ENCODE measurements at places on chromosomes 16 and 17. TPM values are rescaled to one million over a fixed set of nuclear protein-coding genes. Genes with fewer than 3 reads are reported as not detected.

The SPNS3 gene
- total RNA-seq: 52.3 TPM

The ZNF286A gene
- 35.4 TPM for total RNA-seq

The P2RX5 gene
- total RNA-seq: 173 TPM

The KCTD5 gene
- total RNA-seq: 25.2 TPM

The SP2 gene
- 24.1 TPM for total RNA-seq

The KRTAP2-1 gene
- total RNA-seq: not detected

The ABCC12 gene
- total RNA-seq: not detected

DNA sequence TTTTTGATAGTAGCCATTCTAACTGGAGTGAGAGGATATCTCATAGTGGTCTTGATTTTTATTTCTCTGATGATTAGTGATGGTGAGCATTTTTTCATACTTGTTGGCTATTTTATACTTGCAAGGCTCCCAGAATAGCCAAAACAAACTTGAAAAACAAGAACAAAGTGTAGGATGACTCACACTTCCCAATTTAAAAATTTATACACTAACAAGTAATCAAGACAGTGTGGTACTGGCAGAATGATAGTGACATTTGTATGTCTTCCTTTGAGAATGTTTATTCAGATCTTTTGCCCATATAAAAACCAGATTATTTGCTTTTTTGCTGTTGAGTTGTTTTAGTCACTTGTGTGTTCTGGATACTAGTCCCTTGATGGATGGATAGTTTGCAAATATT lies 17.8 kb downstream of the SPECC1 start:
- DNase-seq: no peak

DNA sequence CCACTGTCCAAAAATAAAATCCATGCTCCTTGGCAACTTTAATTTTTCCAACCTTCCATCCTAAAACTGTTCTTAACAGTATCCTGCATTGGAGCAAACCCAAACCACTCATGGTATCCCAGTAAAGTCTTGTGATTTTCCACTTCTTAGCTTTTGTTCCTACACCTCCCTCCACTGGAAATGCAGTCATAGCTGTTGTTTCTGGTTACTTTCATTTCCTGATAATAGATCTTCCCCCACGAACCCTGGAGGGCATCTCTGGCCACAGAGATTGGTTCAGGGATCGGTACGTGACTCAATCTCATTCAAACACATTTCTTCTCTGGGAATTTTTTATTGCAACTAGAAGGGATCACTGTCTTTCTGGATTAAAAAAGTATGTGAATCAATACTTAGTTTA lies 276.0 kb downstream of the GRIN2A start:
- DNase-seq: no peak

GRCh38 chr16:49189286-49189685 lies 92.4 kb downstream of the CBLN1 start:
- DNase-seq: no peak

DNA sequence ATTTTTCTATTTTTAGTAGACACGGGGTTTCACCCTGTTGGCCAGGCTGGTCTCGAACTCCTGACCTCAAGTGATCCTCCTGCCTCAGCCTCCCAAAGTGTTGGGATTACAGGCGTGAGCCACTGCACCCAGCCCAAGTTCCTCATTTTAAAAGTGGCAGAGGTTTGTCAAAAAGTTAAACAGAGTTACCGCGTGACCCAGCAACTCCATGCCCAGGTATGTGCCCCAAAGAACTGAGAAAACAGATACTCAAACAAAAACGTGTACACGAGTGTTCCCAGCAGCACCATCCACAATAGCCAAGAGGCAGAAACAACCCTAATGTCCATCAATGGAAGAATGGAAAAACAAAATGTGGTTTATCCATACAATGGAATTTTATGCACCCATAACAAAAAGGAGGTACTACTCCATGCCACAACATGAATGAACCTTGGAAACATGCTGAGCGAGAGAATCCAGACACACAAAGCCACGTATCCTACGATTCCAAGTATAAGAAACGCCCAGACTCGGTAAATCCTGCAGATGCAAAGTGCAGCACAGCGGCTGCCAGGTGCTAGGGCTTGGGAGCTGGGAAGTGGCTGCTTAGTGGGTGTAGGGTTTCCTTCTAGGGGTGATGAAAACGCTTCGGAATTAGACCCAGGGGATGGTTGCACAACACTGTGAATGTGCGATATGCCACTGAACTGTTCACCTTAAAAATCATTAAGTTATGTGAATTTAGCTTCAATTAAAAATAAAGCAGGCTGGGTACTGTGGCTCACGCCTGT lies 24.8 kb downstream of the ADCY9 start:
- DNase-seq: no peak

DNA sequence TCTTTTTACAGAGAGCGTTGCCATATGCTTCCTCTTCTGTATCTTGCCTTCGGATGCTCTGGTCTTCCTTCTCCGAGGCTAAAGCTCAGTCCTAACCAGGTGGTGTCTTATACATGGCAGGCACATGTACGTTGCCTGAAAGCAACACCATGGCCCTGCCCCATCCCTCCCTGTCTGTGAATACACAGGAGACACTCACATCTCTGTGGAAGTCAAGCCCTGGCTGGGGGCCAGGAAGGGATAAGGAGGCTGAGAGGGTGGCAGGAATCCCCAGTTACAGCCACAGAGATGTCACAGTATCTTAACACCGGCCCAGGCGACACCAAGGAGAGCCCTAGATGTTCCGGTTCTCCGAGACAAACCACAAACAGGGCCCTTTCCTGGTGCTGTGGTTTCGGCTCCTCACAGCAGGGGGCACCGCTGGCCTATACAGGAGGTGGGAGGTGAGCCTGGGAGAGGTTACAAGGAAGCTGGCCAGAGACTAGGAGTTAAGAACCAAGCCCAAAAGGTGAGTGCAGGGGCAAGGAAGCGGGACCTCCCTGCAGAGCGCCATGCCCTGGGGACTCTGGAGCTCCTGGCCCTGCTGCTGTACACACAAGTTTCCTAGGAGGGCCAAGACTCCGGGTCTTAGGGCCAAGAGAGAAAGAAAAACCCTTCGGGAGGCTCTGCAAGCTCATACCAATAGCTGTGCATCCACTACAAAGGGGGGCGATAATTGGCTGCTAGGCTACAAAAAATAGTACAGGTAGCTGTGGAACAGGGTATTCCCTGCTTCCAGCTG lies 41.7 kb downstream of the SRL start:
- DNase-seq: peak; percentile 56

GRCh38 chr16:3171855-3172593 lies 16.0 kb upstream of the OR1F1 start:
- DNase-seq: no peak

- DNase-seq: no peak
These were observed 4.0 kb upstream of the SMTNL2 start for GRCh38 chr17:4580291-4580690.

DNA sequence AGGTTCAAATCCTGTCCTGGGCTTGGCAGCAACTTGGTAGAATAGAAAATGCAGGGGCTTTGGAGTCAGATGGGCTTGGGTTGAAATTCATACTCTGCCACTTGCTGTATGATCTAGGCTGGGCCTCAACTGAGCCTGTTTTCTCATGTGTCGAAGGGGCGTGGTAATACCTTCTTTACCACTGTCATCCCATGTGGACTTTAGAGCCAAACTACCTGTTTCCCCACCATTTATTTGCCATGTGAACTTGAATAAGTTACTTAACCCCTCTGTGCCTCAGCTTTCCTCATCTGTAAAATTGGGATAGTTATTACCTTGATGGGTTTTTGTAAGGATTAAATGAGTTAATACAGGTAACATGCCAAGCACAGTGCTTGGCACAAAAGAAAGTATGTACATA lies 106.0 kb downstream of the COPRS start:
- DNase-seq: no peak

- DNase-seq: no peak
These were observed 21.6 kb upstream of the ADCY7 start for GRCh38 chr16:50244504-50245416.

Measured in OCI-LY7 (cell line).